ENCODE measurements at places on chromosomes 16 and 17.
A peak's percentile ranks its signal among the peaks of the same experiment; 100 is the strongest.

GRCh38 chr17:66429680-66430079 is 127.3 kb downstream of the PRKCA start:
- DNase-seq, result no peak

- DNase-seq, result no peak
These were observed 69.3 kb downstream of the BANP start for GRCh38 chr16:88020516-88020885.

- DNase-seq, result no peak
These were observed 43.9 kb upstream of the ALDH3A1 start for GRCh38 chr17:19791918-19792550.

- no peak for DNase-seq
These were observed 28.5 kb downstream of the CACNG1 start for GRCh38 chr17:67072885-67073284.

GRCh38 chr16:695355-696089 is 5.3 kb upstream of the WDR24 start:
- DNase-seq, result peak; percentile 76

- DNase-seq, result no peak
These were observed 36.8 kb upstream of the LYRM9 start for GRCh38 chr17:27930000-27930399.

GRCh38 chr17:3683054-3683511 is 12.9 kb downstream of the P2RX5 start:
- DNase-seq, result peak; percentile 76

DNA sequence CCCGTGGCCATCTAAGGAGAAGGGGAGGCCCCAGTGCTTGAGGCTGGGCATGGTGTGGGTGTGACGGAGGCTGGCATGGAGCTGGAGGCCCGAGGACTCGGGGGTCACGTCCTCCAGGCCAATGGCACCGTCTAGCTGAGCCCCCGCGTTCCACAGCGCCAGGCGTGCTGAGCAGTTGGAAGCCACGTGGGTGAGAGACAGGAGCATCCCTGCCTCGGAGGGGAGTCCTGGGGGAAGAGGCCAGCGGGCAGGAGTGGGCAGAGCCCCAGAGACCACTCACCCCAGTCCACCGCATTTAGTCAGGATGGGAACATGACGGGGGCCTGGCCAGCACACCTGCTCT is 78.8 kb downstream of the RMI2 start:
- no peak for DNase-seq

GRCh38 chr17:61974115-61974514 is 46.3 kb upstream of the INTS2 start:
- no peak for DNase-seq

DNA sequence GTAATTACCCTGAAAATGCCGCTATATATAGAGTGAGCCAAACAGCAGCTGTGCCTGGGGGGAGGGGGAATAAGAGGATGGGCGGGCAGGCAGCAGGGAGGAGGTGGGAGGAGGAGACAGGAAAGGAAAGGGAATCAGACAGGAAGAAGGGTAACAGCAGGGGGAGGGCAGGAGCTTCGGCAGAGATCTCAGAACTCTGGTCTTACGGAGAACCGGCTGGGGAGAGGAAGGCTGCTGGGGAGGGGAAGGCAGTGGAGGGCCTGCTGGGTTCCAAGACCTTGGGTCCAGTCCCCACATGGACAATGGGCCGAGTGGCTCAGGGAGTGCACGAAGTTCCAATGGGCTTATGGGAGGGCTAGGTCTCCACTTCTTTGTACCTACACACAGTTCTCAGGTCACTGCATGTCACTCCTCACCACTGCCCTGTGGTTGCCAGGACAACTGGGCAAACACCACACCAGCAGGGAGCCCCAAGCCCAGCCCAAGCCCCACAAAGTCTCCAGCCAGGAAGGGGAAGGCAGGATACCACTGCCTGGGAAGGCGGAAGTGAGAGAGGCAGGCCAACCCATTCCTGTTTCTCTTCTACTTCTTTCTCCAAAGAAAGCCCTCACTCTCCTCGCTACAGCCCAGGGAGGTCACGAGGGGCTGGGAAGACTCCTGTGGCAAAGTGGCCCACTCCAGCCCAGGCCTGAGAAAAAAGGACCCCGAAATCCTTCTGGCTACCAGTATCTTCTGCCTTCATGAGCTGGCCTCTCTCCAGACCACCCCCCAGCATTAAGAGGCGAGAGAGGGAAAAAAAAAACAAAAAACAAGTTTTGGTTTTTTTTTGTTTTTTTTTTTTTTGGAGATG is 25.3 kb downstream of the G6PC3 start:
- DNase-seq, result no peak

DNA sequence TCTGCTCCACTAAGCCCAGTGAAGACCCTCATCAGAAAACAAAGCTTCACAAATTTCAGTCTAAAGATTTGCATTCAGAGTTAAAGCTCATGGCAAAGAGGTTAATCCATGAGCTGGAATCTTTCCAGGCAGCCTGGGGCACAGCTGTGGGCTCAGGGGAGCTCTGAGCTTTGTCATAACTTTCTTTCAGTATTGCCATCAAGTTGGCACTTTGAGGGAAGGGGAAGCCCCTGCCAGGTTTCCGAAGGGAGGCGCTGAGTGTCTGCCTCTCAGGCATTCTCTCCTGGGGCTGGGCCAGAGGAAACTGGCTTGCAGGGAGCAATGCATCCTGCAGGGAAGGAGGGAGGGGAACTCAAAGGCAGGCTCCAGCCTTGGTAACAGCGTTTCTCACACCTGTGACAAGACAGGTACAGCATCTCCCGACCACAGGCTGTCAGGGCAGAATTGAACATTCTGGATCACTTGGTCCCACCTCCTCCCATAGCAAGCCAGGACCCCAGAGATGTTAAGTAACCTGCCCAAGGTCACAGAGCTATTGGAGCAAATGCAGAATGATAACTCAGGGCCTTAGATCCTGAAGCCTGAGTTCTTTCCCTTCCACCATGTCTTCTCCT is 3.9 kb downstream of the LPO start:
- no peak for DNase-seq

DNA sequence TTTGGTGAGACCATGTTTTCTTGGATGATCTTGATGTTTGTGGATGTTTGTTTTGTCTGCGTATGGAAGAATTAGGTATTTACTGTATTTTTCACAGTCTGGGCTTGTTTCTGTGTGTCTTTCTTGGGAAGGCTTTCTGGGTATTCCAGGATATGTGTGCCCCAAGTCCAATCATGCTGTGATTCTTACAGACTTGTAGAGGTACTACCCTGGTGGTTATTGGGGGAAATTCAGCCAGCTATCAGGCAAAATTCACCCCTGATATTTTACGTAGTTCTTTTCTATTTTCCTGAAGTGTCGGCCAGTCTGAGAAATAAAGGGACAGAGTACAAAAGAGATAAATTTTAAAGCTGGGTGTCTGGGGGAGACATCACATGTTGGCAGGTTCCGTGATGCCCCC is 33.4 kb upstream of the ARL4D start:
- DNase-seq, result no peak

DNA sequence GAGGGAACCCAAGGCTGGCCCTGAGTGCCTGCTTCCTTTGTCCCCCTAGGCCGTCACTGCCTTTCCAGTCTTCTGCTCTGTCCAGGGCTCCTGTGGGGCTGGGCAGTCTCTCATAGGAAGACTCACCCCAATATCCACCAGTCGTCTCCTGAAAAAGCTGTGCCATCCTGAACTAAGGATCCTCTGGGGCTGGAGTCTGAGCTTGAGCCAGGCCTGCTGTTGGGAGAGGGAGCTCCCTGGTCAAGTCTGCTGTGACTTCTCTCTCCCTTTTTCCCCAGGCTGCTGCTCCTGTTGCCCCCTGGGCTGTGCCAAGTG is 963 bp downstream of the MT1H start:
- DNase-seq, result no peak

DNA sequence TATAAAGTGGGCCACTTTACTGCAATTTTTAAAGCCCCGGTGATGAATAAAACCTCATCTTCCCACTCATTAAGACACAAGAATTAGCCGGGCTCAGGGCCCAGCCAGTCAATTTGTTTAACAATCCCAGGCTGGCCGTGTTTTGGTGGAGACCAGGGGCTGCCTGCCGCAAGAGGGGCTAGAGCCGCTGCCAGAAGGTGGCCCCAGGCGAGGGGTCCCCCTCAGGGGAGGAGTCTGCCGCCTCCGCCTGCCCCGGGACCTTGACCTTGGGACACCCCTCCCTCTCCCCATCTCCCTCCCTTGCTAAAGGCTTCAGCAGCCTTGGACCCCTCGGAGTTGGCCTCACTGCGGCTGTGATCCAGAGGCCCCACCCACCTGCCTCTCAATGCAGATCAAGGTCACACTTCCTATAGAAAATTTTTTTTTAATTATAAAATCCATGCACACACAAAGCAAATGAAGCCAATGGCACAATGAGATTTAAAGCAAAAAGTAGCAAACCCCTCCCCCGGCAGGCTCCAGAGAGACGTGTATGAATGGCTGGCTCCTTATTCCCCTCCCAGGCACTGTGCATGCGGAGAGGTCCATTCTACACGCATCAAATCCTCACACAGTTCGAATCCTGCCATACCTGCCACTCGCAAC is 23.0 kb upstream of the SLC38A10 start:
- DNase-seq, result no peak

GRCh38 chr17:5769593-5770354 is 185.5 kb upstream of the NLRP1 start:
- no peak for DNase-seq

DNA sequence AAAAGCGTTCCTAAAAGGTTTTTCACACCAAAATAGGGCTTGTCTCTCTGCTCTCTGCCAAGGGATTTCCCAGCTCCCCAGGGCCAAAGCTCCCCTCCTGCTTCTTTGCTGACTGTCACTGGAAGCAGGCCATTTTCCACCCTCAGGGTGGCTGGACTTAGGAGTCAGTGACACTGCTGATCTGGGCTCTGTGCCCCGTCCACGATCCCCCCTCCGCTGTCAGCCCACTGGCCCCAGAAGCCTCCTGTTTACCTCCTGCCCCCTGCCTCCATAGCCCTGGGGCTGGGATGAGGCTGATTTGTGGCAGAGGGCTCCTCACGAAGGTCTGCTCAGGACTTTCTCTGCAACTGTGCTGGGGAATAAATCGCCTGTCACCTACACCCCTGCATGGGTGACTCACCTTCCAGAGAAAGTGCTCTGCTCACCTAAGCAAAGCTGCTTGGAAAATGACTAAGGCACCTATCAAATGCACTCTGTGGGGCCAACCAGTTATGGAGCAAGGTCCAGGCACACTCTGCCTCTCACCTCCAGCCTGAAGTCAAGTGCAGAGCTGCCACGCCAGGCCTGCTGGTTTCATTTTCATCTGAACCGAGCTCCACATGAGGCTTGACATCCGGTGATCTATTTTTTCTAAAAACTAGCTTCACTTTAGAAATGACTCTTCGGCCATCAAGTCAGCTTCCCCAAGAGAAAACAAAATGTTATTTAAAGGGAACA is 4.9 kb downstream of the MAP3K14 start:
- DNase-seq, result peak; percentile 74
